ENCODE measurements at places on chromosomes 7 and 10.

DNA sequence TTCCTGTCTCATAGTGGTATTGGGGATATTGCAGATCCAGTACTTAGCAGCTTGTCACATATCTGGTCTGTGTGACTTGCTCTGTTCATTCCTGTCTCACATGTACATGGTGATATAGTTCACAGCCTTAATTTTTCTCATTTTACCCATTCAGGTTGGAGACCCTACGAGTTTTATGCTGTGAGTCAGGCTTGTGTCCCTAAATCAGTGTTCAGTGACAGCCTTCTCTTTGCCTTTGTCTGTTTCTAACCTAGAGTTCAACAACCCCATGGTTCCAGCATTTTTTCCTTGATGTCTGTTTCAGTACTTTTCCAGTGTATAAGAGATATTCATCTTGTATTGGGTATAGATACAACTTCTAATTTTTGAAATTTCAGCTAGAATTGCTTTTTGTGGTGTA is 1016.2 kb downstream of the LRMDA start:
- no peaks in the 10 kb centered on the region for H3K27me3 ChIP-seq
- H3K4me1 ChIP-seq, result 0 out of 2 replicates have a peak, but pooled peaks cover 5% of the 10 kb centered on the region
- no peaks in the 10 kb centered on the region for H3K36me3 ChIP-seq
- no peak for DNase-seq
- no peak overlapping the region for H3K4me3 ChIP-seq
- no peak overlapping the region for H3K27ac ChIP-seq

GRCh38 chr7:33079763-33080690 is 17.5 kb upstream of the NT5C3A start:
- no peak overlapping the region for H3K4me3 ChIP-seq
- no peaks in the 10 kb centered on the region for H3K36me3 ChIP-seq
- H3K27me3 ChIP-seq, result peaks cover 40% of the 10 kb centered on the region
- no peak overlapping the region for H3K27ac ChIP-seq
- H3K4me1 ChIP-seq, result no peaks in the 10 kb centered on the region
- no peak for DNase-seq

DNA sequence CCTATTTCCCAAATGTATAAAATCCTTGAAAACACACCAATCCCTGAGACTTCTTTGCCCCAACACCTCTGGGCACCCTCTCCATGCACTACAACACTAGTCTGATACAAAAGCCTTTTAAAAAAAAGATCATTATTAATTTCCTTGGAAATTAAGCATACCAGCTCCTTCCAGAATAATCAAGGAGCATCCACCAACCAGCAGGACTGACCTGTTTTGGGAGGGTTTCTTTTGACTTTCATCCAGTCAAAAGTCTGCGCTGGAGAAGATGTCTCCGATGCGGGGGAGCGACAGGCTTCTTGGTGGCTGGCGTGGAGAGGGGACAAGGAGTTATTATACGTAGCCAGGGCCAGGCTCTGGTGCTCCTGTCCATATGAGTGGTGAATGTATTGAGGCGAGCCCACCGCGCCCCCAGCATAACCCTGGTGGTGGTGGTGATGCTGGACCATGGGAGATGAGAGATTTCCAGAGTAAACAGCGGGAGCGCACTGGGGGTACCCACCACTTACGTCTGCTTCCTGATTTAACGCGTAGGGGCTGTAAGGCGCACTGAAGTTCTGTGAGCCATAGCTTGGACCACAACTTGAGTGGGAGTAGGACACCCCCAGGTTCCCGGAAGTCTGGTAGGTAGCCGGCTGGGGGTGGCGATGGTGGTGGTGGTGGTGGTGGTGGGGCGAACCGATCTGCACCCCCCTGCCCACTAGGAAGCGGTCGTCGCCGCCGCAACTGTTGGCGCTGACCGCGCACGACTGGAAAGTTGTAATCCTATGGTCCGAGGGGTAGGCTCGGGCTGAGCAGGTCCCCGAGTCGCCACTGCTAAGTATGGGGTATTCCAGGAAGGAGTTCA is 527 bp downstream of the HOXA1 start:
- no peaks in the 10 kb centered on the region for H3K27me3 ChIP-seq
- no peak overlapping the region for H3K4me3 ChIP-seq
- peaks cover 51% of the 10 kb centered on the region for H3K4me1 ChIP-seq
- no peak overlapping the region for H3K27ac ChIP-seq
- peaks cover 1% of the 10 kb centered on the region for H3K36me3 ChIP-seq

- H3K4me1 ChIP-seq, result no peaks in the 10 kb centered on the region
- no peak for DNase-seq
- no peaks in the 10 kb centered on the region for H3K27me3 ChIP-seq
- no peak overlapping the region for H3K4me3 ChIP-seq
Measured at GRCh38 chr7:142039231-142039630, 43.6 kb downstream of the MGAM start.

DNA sequence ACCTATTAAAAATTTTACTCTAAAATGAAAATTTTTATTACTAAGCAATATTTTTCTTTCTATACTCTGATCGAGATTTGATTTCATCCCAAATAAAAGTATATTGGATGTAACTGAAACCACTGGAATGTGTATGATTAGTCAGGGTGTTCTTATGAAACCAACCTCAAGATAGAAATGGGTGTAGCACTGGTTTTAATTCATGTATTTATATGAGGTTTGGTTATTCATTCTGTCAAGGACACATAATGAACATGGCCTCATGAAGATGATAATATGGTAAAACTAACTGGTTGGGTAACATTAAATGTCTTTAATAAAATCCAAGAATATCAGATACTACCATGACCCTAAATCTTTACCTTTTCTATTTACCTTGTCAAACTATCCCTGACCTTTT is 197.7 kb downstream of the SEMA3A start:
- no peak overlapping the region for H3K27ac ChIP-seq
- H3K36me3 ChIP-seq, result no peaks in the 10 kb centered on the region
- no peak overlapping the region for H3K4me3 ChIP-seq

DNA sequence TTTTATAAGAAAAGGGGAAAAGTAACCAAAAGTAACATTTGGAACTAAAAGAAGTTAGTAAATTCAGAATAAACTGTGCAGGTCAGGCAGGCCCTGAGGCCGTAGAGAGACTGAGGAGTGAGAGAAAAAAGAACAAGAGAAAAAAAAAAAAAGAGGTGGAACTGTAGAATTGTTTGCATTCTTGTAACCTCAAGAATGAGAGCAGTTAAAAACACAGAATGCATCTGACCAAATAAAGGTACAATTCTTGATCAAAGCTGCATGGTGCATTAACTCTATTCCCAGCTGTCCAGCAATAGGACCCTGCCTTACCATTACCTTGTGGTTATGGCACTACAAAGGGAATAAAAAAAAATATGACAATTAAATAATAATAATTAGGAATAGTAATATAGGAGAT is 170.1 kb upstream of the SEMA3A start:
- no peak overlapping the region for H3K27ac ChIP-seq
- H3K36me3 ChIP-seq, result no peaks in the 10 kb centered on the region
- H3K4me3 ChIP-seq, result no peak overlapping the region
- no peak for DNase-seq
- H3K4me1 ChIP-seq, result no peaks in the 10 kb centered on the region

DNA sequence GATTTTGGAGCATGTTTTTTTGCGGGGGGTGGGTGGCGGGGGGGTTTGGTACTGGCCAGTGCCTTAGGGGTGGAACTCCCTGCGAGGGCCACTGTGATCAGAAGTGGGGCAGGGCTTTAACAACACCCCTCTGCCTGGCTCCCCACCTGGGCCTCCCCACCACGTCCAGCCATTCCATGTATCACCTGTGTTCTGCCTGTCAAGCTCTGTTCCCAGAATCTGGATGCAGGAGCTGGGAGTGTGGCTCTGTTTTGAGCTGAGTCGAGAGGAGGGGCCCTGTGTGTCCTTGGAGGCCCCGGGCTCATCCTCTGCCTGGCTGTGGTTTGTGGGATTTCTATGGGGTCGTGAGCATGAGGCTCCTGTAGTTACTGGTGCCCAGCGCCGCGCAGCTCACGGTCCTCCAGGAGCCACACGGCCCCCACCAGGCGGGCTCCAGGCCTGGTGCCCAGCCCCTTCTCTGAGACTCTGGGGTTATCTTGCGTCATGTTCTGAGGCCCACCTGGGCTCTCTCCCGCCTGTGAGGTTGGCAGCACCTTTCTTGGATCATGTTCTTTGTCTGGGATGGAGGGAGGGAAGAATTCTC is 29.6 kb downstream of the PFKFB3 start:
- no peak for DNase-seq
- no peaks in the 10 kb centered on the region for H3K36me3 ChIP-seq
- no peak overlapping the region for H3K27ac ChIP-seq
- H3K4me1 ChIP-seq, result no peaks in the 10 kb centered on the region
- H3K4me3 ChIP-seq, result no peak overlapping the region
- no peaks in the 10 kb centered on the region for H3K27me3 ChIP-seq
